B cell (primary cell): ENCODE measurements at places on chromosomes 12 and 14. TPM values are rescaled to one million over a fixed set of nuclear protein-coding genes. Genes with fewer than 3 reads are reported as not detected.

Gene CNTN1
- not detected in 2 replicates for polyA plus RNA-seq

DNA sequence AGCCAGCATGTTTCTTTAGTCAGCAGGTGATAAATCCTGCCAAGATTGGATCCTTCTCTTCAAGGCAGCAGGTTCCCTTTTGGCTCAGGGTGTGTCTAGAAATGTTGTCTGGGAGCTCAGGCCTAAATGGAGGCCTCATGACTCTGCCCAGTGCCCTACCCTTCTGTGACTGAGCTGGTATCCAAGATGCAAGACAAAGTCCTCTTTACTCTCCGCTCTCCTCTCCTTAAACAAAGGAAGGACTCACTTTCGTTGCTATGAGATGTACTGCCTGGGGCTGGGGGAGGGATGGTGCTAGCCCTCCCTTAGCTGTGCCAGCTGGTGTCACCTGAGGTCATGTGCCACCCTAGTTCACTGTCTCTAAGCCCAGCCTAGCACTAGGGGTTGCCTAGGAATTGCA lies 13.8 kb upstream of the TMPRSS12 start:
- DNase-seq: no peak
- peaks cover 3% of the 10 kb centered on the region for H3K4me1 ChIP-seq
- no peak overlapping the region for H3K4me3 ChIP-seq
- no peaks in the 10 kb centered on the region for H3K36me3 ChIP-seq
- no peak overlapping the region for H3K27ac ChIP-seq

GRCh38 chr12:72144553-72144952 lies 127.6 kb upstream of the TRHDE start:
- no peaks in the 10 kb centered on the region for H3K4me1 ChIP-seq
- DNase-seq: no peak
- H3K36me3 ChIP-seq: no peaks in the 10 kb centered on the region
- H3K27me3 ChIP-seq: no peaks in the 10 kb centered on the region

Gene CPSF6
- 22.3 and 29.1 TPM in 2 replicates for polyA plus RNA-seq

DNA sequence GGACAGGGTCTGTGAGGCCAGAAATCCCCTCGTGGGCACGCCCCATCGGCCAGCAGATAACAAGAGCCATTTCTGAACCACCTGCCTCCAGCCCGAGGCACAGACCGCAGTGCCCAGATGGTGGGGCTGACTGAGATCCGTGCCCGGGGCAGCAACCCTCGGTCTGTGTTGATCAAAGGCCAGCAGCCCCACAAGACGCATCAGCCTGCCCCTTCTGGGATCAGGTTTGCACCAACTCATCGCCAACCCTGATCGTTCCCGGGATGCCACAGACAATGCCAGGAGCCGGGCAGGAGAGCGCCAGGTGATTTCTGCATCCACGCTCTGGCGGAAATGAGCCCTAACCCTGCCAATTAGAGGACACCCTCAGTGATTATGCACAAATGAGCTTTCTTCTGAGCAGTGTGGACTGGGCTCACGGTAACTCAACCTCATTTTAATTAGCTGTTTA lies 64.5 kb downstream of the TESC start:
- H3K27ac ChIP-seq: no peak overlapping the region
- no peaks in the 10 kb centered on the region for H3K27me3 ChIP-seq
- peaks cover 6% of the 10 kb centered on the region for H3K4me1 ChIP-seq
- peaks cover 2% of the 10 kb centered on the region for H3K36me3 ChIP-seq
- H3K4me3 ChIP-seq: no peak overlapping the region

GRCh38 chr14:23089498-23090253 lies 5.3 kb downstream of the ACIN1 start:
- H3K4me1 ChIP-seq: peaks cover 13% of the 10 kb centered on the region
- no peak overlapping the region for H3K4me3 ChIP-seq
- no peak overlapping the region for H3K27ac ChIP-seq
- peaks cover 80% of the 10 kb centered on the region for H3K36me3 ChIP-seq
- H3K27me3 ChIP-seq: no peaks in the 10 kb centered on the region
- no peak for DNase-seq

GRCh38 chr12:53733807-53734200 lies 6.6 kb upstream of the CALCOCO1 start:
- no peaks in the 10 kb centered on the region for H3K27me3 ChIP-seq
- no peaks in the 10 kb centered on the region for H3K36me3 ChIP-seq
- no peak for DNase-seq

GRCh38 chr14:61344437-61345150 lies 23.2 kb downstream of the PRKCH start:
- H3K27ac ChIP-seq: no peak overlapping the region
- H3K4me1 ChIP-seq: no peaks in the 10 kb centered on the region
- DNase-seq: no peak
- H3K27me3 ChIP-seq: peaks cover 5% of the 10 kb centered on the region
- no peaks in the 10 kb centered on the region for H3K36me3 ChIP-seq

DNA sequence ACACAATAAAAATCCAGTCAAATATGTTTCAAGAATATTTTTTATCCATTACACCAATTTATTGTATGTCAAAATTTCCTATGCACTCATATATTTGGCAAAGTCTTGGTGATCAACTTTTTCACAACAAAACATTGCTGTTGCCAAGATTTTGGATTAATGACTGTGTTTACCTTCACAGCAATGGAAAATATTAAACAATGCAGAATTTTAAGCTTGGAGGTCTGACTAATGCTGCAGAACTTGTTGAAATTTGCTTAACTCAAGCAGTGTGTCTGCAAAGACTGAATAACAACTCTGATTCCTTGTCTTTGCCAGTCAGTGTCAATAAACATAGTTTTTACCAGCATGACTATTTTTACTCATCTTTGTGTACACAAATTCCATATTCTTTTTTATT lies 336.4 kb downstream of the CCER1 start:
- no peak overlapping the region for H3K4me3 ChIP-seq
- H3K27me3 ChIP-seq: no peaks in the 10 kb centered on the region
- H3K4me1 ChIP-seq: no peaks in the 10 kb centered on the region
- no peaks in the 10 kb centered on the region for H3K36me3 ChIP-seq

DNA sequence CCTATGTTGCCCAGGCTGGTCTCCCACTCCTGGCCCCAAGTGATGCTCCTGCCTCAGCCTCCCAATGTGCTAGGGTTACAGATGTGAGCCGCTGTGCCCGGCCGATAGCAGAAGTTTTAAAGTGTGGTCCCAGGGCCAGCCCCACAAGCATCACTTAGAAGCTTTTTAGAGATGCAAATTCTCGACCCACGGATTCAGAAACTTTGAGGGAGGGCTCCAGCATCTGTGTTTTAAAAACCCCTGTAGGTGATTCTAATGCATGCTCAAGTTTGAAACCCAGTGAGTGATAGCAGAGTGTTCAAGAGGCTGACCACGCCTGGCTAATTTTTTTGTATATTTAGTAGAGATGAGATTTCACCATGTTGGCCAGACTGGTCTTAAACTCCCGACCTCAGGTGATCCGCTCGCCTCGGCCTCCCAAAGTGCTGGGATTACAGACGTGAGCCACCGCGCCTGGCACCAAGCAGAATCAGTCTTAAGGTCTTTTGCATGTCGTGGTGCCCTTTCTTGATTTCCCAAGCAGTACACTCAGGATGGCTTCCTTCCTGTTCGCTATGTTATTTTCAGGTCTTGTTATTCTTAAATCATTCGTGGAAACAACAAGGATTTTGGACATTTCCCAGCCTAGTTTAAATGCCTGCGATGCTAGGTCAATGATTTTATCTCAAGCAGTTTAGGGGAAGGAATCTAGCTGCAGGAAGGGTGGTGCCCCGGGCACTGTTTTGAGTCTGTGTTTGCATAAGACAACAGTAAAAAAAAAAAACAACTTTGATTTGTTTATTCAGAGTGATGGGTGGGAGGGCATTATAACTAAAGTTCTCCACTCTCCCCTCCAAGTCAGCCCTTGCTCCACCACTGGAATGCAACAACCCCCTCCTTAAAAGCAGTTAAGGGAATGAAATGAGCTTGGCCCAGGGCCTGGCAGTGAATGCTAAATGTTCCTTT lies 9.2 kb upstream of the RILPL2 start:
- peak overlapping the region; percentile 27 for H3K4me3 ChIP-seq
- H3K27ac ChIP-seq: peak overlapping the region; percentile 68
- peaks cover 24% of the 10 kb centered on the region for H3K4me1 ChIP-seq
- no peaks in the 10 kb centered on the region for H3K27me3 ChIP-seq
- H3K36me3 ChIP-seq: no peaks in the 10 kb centered on the region

Gene HRK
- polyA plus RNA-seq: 1.8 and 5.6 TPM in 2 replicates

Gene ANKRD52
- polyA plus RNA-seq: 16.3 and 17.9 TPM in 2 replicates

Gene BICDL1
- 14.0 and 15.6 TPM in 2 replicates for polyA plus RNA-seq

GRCh38 chr14:21063479-21063878 lies 5.9 kb downstream of the RNASE8 start:
- peaks cover 13% of the 10 kb centered on the region for H3K27me3 ChIP-seq
- no peak for DNase-seq
- no peak overlapping the region for H3K4me3 ChIP-seq

DNA sequence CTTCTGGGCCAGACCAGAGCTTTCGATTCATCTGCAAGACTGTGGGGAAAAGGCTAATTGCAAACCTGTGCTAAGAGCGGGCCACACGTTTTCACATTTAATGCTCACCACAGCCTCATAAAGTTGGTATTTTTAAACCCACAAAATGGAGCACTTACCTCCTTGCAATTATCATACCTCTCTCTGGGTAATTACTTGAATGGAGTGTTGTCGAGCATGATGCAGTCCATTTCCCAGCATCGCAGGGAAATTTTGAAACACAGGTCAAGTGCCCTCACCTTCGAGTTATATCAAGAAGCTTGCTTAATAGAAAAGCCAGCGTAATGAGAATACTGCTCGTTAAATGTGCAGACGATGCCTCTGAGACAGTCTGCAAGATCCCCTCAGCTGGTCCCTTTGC lies 8.8 kb upstream of the IFI27L2 start:
- peaks cover 3% of the 10 kb centered on the region for H3K4me1 ChIP-seq
- H3K27me3 ChIP-seq: no peaks in the 10 kb centered on the region
- H3K4me3 ChIP-seq: no peak overlapping the region
- no peak overlapping the region for H3K27ac ChIP-seq

Gene PPP1R13B
- 8.3 and 10.1 TPM in 2 replicates for polyA plus RNA-seq

- no peak for DNase-seq
- no peak overlapping the region for H3K4me3 ChIP-seq
- H3K36me3 ChIP-seq: no peaks in the 10 kb centered on the region
- no peak overlapping the region for H3K27ac ChIP-seq
- H3K4me1 ChIP-seq: peaks cover 15% of the 10 kb centered on the region
These were observed 1.1 kb upstream of the CSRP2 start for GRCh38 chr12:76879710-76880518.

DNA sequence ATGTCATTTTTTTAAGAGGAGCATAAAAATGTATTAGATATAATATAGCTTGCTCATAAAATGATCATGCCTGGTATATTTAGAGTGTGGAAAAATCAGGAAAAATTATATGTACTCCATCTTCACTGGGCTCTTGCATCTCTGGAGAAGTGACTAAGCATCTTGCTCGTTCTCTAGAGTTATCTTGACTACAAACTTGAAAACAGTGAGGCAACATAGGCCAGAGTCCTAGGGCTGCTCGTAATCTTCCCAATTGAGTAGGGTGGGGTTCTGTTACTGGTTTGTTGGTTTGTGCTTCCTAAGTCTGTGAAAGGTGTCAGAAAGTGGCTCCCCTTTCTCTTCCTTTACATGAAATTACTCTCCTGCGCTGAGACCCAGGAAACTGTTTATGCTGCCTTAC lies 46.2 kb downstream of the AACS start:
- H3K36me3 ChIP-seq: peaks cover 1% of the 10 kb centered on the region
- no peak overlapping the region for H3K4me3 ChIP-seq
- H3K27ac ChIP-seq: no peak overlapping the region
- DNase-seq: no peak
- H3K27me3 ChIP-seq: no peaks in the 10 kb centered on the region
- H3K4me1 ChIP-seq: no peaks in the 10 kb centered on the region

Gene FOXN4
- polyA plus RNA-seq: not detected in 2 replicates

DNA sequence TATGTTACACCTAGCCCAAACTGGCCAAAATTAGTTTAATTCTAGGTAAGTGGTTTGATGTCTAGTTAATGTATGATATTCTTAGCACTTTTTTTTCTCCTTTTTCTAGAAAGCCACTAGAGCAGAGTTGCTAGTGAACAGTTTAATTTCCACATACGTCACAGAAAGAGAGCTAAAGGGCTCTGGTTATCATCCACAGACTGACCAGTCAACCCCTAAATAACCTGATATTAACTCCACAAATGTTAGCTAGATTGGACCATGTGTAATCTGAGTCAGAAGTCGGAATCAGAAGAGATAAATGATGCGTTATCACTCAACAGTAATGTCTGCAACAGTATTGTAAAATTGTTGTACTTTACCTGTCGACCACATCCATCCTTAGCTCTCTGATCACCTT lies 74.9 kb downstream of the USP15 start:
- no peak overlapping the region for H3K4me3 ChIP-seq
- H3K36me3 ChIP-seq: peaks cover 15% of the 10 kb centered on the region
- no peak overlapping the region for H3K27ac ChIP-seq
- no peaks in the 10 kb centered on the region for H3K27me3 ChIP-seq

- no peak overlapping the region for H3K27ac ChIP-seq
- H3K27me3 ChIP-seq: no peaks in the 10 kb centered on the region
- H3K36me3 ChIP-seq: no peaks in the 10 kb centered on the region
- no peak overlapping the region for H3K4me3 ChIP-seq
- no peak for DNase-seq
These were observed 17.6 kb downstream of the GNPTAB start for GRCh38 chr12:101813117-101813516.

DNA sequence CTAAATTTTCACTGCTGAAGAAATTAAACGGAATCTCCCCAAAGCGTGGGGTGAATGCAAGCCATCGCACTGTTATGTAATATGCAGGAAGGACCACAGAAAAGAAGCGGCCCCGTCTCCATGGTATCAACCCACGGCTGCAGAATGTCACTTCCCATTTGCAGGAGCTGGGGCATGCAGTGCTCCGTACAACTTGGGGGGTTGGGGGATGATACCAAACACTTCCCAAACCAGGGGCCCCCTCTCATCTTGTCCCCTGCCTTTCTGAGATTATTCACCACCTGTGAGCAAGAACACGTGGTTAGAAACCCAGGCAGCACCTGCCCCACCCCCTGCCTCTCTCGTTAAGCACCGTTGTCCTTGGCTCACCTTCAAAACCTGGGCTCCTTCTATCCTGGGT lies 505.1 kb upstream of the TMEM132C start:
- H3K27me3 ChIP-seq: no peaks in the 10 kb centered on the region
- H3K36me3 ChIP-seq: no peaks in the 10 kb centered on the region
- no peak for DNase-seq
- no peak overlapping the region for H3K4me3 ChIP-seq
- H3K27ac ChIP-seq: no peak overlapping the region
- no peaks in the 10 kb centered on the region for H3K4me1 ChIP-seq
